COR-L47 (cell line): ENCODE measurements at places on chromosomes 12 and 14.

DNA sequence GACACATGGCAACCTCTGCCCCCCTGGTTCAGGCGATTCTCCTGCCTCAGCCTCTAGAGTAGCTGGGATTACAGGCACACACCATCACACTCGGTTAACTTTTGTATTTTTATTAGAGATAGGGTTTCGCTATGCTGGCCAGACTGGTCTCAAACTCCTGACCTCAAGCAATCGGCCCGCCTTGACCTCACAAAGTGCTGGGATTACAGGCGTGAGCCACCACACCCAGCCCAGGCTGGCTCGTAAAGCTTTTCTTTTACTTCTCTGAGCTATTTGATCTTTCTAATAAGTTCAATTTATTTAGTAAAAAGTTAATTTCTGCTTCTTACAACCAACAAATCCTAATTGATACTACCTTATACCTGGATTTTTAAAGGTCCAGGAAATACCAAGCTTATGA is 127.4 kb upstream of the KRR1 start:
- DNase-seq: no peak

GRCh38 chr12:131381716-131382430 is 329.0 kb upstream of the SFSWAP start:
- DNase-seq: no peak

DNA sequence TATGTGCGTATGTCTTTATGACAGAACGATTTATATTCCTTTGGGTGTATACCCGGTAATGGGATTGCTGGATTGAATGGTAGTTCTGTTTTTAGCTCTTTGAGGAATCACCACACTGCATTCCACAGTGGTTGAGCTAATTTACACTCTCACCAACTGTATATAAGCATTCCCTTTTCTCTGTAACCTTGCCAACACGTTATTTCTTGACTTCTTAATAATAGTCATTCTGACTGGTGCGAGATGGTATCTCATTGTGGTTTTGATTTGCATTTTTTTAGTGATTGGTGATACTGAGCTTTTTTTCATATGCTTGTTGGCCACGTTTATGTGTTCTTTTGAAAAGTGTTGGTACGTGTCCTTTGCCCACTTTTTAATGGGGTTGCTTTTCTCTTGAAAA is 49.7 kb downstream of the FRS2 start:
- no peak for DNase-seq

GRCh38 chr12:77923882-77924281 is 93.2 kb downstream of the NAV3 start:
- DNase-seq: no peak

DNA sequence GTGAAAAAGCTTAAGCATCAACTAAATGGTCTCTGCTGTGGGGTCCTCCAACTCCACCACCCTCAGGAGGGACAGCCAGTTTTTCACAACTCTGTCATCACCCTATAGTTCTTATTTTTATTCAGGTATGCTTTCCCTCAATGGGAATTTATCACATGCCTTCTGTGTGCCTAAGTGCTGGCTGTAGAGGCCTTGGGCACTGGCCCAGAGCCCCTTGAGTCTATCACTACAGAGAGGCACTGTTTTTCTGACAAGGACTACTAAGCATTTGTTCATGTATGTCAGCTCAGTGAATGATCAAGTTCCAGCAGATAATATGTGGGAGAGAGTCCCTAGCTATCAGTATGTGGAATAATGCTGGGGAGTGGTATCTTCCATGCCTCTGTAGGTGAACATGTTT is 463.9 kb downstream of the NPAS3 start:
- no peak for DNase-seq
